ENCODE measurements at places on chromosomes 4 and X. TPM values are rescaled to one million over a fixed set of nuclear protein-coding genes. Genes with fewer than 3 reads are reported as not detected.

GAB1 gene
- total RNA-seq: 6.5 TPM

- no peak for DNase-seq
Observed at GRCh38 chr4:169437299-169438047, 166.7 kb upstream of the SH3RF1 start.

DNA sequence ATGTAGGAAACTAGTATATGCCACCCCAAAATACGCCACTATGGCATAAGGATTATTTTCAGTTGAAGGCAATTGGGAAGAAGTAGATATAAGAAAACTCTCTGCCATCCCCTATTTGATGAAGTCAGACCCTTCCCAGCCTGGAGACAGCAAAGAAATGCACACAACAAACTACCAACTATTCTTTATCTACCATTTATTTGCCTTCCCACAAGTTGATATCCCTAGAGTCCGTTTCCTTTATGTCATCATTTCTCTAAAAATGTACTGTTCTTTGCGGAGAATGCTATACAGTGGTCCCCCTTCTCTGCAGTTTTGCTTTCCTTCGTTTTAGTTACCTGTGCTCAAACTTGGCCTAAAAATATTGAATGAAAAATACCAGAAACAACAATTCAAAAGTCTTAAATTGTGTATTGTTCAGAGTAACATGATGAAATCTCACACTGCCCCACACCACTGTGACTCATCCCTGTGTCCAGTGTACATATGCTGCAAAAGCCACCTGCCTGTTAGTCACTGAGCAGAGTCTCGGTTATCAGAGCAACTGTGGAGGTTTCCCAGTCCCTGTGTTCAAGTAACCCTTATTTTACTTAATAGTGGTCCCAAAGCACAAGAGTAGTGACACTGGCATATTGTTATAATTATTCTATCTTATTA is 152.3 kb downstream of the WDFY3 start:
- peak; percentile 77 for DNase-seq

GRCh38 chr4:40395908-40396793 is 61.0 kb downstream of the CHRNA9 start:
- DNase-seq: no peak

NOX1 gene
- total RNA-seq: not detected

SLC9B1 gene
- not detected for total RNA-seq

COL4A5 gene
- total RNA-seq: 4.7 TPM

DNA sequence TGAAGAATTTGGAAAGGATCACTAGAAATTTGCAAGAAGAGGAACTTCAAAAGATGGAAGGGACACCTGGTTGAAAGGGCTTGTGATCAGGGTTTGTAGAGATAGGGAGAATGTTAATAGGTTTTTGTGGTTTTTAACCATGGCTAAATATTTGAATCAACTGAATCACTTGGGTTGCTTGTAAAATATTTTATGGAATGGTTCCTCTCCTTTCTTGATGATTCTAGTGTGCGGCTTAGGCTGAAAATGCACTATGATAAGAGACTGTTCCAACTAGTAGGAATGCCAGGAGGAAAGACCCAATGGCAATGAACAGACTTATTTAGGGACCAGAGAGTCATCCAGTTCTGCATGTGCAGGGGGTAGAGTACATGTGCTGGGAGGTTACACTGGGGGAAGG is 408.2 kb downstream of the ARHGAP24 start:
- no peak for DNase-seq

DNA sequence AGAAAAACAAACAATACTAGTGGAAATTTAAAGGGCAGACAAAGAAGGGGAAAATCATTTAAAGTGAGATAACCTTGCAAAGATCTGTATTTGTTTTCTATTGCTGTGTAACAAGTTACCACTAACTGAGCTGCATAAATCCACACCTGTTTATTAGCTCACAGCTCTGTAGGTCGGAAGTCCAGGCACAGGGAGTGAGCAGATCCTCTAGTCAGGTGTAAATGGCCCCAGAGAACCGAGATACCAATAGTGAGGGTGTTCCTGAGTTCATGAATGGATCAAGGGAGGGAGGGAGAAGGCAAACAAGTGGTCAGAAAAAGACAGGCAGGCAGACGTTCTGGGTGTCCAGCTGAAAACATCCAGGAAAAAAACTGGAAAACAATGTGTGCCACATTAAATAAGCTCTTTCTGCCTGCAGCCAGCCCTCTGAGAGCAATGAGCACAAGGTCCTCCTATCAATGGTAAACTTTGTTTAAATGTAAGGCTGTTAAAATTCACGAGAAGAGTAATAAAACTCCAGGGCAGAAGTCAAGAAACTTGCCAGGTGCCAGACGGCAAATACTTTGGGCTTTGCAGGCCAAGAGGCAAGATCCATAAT is 25.0 kb downstream of the ADGRA3 start:
- DNase-seq: no peak

DNA sequence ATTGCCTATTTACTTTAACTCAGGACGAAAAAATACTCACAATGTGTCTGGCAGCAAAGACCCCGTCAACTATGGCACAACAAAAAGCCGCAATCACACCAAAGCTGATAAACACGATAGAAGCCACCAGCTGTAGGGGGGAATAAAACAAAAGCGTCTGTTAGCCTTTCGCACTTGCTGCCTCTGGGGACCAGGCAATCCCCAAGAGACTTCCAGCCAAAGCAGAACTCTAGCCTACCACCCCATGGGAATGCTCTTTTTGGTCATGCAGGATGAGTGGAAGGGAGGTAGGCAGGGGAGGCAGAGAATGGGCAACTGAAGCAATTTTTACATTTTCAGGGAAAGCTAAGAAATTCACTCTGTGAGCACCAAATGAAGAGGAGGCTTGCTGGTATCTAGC is 20.1 kb downstream of the TMEM255A start:
- DNase-seq: no peak

DNA sequence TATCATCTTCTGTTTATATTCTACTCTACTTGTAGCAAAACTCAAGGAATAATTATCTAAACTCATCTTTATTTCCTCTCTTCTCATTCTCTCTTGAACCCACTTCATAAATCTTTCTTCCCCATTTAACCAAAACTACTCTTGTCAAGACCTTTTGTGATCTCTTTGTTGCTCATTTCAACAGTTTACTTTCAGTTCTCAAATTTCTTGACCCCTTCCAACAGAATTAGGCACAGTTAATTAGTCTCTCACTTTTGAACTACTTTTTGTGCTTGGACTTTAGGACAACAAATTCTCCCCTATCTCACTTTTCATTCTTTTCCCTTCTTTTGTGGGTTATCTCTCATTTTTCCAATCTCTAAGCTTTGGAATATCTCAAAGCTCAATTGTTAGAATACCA is 27.4 kb upstream of the CAMK2D start:
- no peak for DNase-seq

DNA sequence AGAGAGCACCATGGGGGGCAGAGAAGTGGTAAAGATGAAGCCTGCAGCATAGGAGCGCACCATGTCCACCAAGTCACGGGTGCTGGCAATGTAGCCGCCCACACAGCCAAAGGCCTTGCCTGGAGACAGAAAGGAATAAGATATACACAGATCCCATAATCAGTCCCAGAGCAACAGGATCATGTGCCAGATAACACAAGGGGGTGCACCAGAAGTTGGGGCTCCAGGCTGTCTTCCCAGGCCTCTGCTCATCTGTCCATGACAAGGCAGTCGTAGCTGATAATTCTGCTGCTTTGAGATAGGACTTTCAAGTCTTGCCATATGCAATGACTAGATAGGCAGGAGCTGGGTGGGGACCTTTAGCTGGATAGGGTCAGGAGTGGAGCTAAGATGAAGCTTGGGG is 14.7 kb downstream of the APEX2 start:
- no peak for DNase-seq

GRCh38 chr4:73902817-73903547 is 33.8 kb downstream of the CXCL1 start:
- no peak for DNase-seq

SYTL5 gene
- 0.08 TPM for total RNA-seq

GRCh38 chr4:40216622-40217366 is 20.0 kb downstream of the RHOH start:
- DNase-seq: no peak

DNA sequence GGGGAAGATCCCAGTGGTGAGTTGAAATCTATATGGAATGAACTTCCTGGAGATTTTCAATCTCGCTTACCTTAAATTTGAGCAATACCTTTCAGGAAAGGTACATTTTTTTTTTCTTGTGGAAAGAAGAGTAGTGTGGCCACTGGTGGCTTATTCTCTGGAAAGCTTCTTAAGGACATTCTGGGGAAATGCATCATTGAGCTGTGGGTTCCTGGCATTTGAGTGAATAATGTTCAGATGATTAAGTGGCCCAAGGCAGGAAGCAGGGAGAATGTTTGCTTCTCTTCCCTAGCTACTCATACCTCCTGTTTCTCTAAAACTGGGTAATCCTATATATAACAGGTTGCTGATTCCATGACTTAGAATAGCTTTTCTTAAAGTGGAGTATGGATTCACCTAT is 31.8 kb downstream of the STAG2 start:
- DNase-seq: peak; percentile 77

GRCh38 chr4:19739101-19739651 is 512.5 kb upstream of the SLIT2 start:
- DNase-seq: peak; percentile 83

POU3F4 gene
- total RNA-seq: not detected

DNA sequence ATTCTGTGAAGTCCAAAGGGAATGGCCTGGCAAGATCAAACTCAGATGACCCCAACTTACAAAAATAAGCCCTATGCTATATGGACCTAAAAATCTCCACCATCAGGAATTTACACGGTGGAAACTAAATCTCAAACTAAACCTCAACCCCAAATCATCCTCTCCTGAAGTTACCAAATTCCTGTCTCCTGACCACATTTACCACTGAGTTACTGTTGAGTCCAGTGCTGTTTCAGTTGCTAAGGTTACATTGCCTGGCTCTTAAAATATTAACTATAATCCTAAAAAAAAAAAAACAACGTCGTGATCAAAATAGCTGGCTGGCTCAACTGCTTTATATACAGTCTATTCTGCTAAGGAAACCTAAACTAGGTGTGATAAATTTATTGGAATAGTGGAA is 315.2 kb upstream of the SLIT2 start:
- DNase-seq: peak; percentile 80

SORCS2 gene
- not detected for total RNA-seq

- no peak for DNase-seq
Observed at GRCh38 chr4:52420330-52420729, 238.8 kb downstream of the USP46 start.

DNA sequence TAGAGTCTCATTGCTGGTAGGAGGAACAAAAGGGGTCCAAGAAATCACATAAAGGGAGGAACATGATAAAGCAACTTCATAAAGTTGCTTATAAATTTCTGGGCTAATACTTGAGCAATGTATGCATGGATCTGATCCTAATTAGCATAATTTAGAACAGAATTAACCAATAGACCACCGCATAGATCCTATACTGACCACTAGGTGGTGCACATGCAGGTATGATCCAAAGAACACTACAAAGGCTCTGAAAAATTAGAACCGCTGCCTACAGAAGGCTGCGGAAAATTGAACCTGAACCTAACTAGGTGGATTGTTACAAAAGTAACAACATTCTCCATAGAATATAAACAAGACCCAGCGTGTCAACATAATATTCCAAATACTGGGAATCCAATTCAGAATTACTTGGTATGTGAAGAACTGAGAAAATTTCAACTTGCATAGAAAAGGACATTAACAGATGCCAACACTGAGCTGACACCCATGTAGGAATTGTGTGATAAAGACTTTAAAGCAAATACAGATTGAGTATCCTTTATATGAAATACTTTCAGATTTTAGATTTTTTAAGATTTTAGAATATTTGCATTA is 23.3 kb downstream of the BRCC3 start:
- no peak for DNase-seq

GPC4 gene
- not detected for total RNA-seq

GRCh38 chr4:105936901-105937300 is 41.6 kb downstream of the NPNT start:
- no peak for DNase-seq

Data from HFFc6 (cell line).